Brain (organoid and tissue), 16 donors: ENCODE measurements at places on chromosomes 16 and 17.

DNA sequence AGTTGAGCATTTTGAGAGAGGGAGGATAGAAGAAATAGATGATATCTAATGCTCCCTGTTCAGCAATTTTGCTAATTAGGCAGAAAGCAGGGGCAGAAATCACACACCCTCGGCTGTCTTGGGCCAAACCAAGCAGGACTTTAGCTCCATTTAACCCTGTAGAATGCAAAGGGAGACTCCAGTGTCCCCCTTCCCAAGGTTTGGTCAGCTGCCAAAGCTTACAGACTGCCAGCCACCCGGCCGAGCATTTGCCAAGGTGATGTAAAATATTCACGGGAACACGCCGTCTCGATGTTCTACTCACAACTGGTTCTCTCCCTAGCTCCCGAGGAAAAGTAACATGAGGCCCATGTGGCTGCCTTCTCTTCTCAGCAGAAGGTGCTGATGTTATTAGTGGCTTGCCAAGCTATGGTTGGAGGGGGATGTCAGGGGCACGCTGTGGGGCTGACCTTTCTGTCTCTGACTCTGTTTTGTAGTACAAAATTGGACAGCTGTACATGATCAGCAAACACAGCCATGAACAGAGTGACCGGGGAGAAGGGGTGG is 155.3 kb downstream of the PITPNC1 start:
- peak; percentile 45 for DNase-seq

DNA sequence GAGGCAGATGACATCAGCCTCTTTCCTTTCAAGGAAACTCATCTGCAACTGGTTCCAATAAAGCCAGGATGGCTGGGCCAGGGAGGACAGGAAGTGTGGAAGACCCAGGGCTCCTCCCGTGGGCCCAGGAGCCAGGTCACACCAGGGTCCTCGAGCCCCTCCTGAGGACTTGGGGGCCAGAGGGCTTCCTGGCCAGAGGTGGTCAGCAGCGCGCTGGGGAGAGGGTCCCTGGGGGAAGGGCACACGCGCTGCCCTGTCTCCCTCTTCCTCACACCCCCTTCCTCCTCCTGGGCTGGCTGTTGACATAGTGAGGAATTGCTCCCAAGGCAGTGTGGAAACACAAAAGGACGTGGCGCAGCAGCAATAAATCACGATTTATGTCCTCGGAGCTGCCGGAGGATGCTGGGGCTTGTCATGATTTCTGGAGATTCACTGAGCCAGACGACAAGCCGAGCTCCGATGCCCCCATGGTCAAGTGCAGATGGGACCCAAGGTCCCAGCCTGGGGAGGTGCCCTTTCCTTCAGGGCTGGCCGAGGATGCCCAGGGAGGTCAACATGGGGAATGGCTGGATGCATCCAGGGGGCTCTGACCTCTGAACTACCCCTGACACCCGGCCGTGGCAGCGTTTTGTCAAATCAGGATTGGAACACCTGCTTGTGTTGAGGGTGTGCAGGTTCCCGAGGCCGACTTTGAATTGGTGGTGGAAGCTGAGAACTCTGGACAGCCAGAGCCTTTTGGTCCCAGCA is 152.6 kb downstream of the IRF8 start:
- DNase-seq = no peak

GRCh38 chr17:72219137-72219823 is 98.5 kb downstream of the SOX9 start:
- peak; percentile 93 for DNase-seq

DNA sequence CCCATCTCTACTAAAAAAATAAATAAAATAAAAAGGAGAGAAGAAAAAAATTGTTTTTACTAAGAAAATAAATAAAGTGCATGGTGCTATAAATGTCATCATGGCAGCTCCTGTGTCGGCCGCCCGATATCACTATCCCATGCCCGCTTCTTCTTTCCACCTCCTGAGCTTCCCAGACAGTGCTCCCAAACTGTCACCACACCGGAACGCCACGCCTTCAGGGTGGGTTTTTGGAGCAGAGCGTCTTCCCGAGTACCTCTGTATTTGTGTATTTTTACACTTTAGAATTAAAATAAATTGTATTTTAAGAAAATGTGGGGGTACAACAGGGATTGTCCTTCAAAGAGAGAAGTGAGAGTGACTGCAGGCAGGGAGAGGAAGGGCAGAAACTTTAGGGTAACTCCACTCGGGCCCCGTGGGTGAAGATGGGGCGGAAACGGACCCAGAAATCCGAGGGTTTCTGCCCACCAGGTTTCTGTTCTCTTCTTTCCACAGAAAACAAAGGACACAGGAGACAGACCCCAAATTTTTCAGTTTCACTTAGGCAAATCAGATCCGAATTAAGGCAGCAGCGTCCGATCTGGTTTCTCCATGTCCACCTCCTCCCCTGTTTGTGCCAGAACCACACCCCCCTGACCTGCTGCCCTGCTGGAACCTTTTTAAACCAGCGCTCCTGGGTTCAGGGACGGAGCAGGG is 3.6 kb upstream of the ITGAX start:
- no peak for DNase-seq
